ENCODE measurements at places on chromosomes 5 and 9. TPM values are rescaled to one million over a fixed set of nuclear protein-coding genes. Genes with fewer than 3 reads are reported as not detected.

DNA sequence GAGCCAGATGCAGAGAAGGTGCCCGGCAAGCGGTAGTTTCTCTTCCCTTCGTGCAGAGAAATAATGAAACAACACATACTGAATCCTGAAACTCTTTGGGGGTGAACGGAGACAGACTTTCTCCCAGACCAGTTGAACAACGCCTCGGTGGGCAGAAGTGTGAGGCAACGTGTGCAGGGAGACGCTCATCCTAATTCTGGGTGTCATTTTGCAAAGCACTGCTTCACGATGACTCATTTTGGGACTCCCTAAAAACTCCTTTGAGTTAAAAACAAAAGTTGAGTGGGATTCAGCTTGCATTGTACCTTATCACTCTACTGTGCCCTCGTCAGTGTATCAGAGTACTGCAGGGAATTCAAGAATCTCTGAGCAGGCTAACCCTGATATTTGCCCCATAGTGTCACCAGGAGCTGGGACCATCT is 3.5 kb upstream of the NEK6 start:
- no peak for DNase-seq

DNA sequence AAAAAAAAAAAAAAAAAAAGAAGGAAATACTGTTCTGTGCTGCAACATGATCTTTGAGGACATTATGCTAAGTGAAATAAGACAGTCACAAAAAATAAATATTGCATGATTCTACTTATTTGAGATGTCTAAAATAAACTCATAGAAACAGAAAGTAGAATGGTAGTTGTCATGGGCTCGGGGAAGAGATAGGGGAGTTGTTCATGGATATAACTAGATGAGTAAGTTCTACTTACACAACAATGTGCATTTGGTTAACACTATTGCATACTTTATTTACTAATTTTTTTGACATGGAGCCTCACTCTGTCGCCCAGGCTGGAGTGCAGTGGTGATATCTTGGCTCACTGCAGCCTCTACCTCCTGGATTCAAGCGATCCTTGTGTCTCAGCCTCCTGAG is 15.2 kb downstream of the MAML1 start:
- no peak for DNase-seq

- DNase-seq: no peak
Observed at GRCh38 chr5:179355976-179356974, 11.0 kb upstream of the ADAMTS2 start.

- DNase-seq: no peak
Observed at GRCh38 chr9:26723486-26723885, 169.1 kb downstream of the CAAP1 start.

- no peak for DNase-seq
Observed at GRCh38 chr5:61784341-61784740, 452.3 kb downstream of the ZSWIM6 start.

- no peak for DNase-seq
Observed at GRCh38 chr9:89484475-89485404, 13.2 kb downstream of the SEMA4D start.

- no peak for DNase-seq
Observed at GRCh38 chr5:6780802-6781391, 67.7 kb downstream of the TENT4A start.

GRCh38 chr9:111922324-111923013 is 25.9 kb downstream of the UGCG start:
- no peak for DNase-seq

DNA sequence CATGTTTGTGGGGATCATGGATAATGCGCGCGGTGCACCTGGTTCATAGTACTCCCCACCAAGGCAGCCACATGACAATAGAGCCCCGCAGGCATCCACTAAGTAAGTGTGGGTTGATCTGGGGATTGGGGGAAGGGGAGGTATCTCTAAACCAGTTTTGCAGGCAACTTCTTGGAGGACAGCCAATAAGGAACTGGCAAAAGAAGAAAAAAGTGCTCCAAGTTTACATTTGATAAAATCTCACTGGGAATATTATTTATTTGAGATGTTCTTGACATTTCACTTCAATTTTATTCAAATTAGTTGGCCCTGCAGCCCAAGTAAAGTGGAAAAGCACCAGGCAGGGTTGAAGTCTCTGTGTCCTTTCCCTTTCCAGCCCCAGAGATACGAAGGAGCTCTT is 8.5 kb downstream of the FBP1 start:
- DNase-seq: no peak

GRCh38 chr9:20495098-20495497 is 127.2 kb downstream of the MLLT3 start:
- DNase-seq: no peak

GRCh38 chr9:137631345-137632229 is 12.8 kb downstream of the EHMT1 start:
- no peak for DNase-seq

DNA sequence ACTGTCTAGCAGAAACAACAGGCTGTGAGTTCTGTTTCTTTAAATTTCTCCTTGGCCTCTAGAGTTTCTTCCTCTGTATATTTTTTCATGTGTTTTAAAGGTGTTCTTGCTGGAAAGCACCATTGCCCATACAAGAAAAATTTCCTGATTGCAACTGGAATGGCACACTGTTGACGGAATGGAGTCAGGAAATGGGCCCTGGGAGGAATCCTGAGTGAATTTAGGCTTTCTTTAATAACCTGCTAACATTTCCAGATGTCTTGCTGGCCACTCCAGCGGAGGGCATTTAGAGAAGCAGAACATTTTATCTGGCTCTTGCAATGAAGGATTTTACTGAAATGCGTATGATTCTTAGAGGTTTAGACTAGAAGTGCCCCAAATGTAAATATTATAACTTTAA is 736.3 kb downstream of the TAF11L14 start:
- no peak for DNase-seq

GRCh38 chr9:129202613-129203555 is 24.8 kb upstream of the IER5L start:
- peak; percentile 72 for DNase-seq

DNA sequence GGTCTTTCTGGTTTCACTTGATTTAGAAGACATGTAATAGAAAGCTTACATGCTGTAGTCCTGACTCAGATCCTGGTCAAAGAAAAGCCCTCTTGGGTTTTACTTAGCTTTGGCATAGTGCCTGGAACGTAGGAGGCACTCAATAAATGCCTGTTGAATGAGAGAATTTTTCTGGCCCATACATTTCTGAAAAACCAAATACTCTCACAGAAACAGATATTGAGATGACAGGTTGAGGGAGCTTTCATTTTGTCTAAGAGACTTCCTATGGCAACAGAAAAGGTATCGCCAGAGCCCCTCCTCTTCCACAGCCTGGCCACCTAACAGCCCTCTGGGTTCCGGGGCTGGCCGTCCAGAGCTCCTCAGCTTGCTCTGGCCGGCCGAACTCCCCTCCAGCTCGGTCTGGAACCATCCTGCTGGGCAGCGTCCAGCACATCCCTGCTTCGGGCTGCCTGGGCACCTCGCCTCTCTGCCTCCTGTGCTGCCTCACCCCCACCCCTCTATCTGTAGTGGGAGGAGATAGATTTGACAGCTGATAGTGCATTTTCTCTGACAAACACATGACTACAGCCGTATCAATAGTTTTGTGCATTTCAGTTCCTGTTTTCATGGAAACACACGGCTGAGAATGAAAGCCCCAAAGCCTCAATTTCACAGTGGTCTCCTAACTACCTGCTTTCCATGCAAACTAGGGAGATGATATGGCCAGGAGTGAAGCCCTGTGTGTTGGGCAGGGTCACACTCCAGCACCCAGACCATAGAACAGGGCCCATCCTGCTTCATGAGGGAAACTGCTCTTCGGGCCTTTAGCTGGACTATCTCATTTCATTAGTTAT is 1.1 kb downstream of the IL4 start:
- peak; percentile 76 for DNase-seq

- no peak for DNase-seq
Observed at GRCh38 chr9:122797316-122798063, 2.4 kb upstream of the OR1K1 start.

- DNase-seq: no peak
Observed at GRCh38 chr5:171512397-171512796, 93.0 kb downstream of the FGF18 start.

The IFNA2 gene
- not detected for total RNA-seq

The IFNA21 gene
- not detected for total RNA-seq

The C8G gene
- total RNA-seq: 1.4 TPM

The CCDC192 gene
- total RNA-seq: not detected

The ANKRD31 gene
- total RNA-seq: not detected

The SPATA31A3 gene
- not detected for total RNA-seq

The SLCO6A1 gene
- not detected for total RNA-seq

The PTPDC1 gene
- total RNA-seq: 9.1 TPM

The SPRY4 gene
- 49.5 TPM for total RNA-seq

The SOWAHA gene
- not detected for total RNA-seq

The BARX1 gene
- not detected for total RNA-seq

The ABO gene
- not detected for total RNA-seq

The RNF183 gene
- total RNA-seq: not detected

The S100Z gene
- not detected for total RNA-seq
